Muscle of leg (tissue), 16 donors: ENCODE measurements at places on chromosomes 4 and X.

DNA sequence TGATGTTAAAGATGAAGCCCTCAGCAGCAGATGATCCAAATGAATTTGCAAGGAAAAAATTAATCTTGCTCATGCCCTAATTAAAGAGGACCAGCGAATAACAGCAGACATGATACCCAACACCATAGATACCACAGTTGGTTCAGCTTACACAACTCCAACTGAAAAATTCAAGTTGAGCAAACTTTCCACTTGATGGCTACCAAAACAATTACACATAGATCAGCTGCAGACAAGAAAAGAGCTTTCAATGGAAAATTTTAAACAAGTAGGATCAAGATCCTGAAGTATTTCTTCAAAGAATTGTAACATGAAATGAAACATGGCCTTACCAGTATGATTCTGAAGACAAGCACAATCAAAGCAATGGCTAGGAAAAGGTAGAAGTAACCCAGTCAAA lies 90.0 kb downstream of the KLHL13 start:
- no peak for DNase-seq

DNA sequence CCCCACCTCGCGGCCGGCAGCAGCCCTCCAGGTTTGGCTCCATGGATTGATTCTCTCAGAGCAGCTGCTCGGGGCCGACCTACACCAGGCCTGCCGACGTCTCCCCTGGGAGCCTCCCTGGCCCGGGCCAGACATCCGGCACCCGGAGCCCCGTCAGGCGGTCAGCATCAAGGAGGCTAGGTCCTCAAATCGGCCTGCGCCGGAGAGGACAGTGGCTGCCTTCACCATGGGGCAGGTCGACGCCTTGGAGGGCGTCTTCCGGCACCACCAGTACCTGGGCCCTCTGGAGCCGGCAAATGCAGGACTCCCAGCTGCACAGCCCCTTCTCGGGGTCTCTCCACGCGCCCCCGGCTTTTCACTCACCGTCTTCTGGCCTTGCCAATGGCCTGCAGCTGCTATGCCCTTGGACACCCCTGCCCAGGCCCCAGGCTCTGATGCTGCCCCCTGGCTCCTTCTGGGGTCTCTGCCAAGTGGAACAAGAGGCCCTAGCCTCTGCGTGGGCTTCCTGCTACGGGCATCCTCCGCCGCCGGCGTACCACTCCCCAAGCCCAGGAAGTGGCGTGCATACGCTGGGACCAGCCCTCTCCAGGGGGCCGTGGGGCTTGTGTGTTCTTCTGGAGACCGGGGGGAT lies 341.8 kb downstream of the MAGEB5 start:
- DNase-seq, result no peak

DNA sequence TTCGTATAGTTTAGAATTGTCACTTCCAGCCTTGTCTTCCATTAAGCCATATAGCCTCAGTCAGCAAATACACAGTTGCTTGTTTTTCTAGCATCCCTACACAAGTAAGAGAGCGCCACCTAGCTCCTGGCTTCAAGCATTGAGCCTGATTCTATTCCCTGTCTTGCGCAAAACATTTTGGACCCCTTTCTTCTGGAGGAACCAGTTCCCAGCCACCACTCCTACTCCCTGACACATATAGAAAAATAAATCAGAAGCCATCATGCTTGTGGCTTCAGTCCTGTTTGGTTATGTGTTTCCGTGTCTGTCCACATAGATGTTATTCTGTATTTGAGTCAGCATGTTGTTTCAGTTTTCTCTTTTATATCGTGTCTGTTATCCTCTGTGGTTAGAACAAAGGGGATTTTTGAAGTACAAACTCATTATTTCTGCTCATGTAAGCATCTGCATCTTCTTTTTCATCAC lies 59.9 kb downstream of the GK start:
- DNase-seq, result peak; percentile 52

DNA sequence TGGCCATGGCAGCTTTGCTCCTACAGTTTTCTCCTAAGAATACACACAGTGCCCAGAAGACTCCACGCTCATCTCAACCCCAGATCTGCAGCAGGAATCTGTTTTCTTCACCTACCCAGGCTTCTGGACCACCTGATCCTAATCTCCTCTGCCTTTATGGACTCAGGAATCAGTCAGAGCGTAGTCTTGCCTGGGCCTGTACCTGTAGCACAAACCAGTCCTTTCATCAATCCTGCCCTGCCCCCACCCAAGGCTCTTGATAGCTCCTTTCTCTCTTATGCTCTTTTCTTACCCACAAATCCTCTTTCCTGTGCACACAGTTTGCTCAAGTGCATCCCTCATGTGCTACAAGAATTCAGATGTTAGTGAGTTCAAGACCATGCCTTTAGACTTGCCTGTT lies 89.7 kb downstream of the ZNF718 start:
- DNase-seq, result no peak

GRCh38 chr4:12658146-12658545 lies 826.0 kb downstream of the RAB28 start:
- no peak for DNase-seq

DNA sequence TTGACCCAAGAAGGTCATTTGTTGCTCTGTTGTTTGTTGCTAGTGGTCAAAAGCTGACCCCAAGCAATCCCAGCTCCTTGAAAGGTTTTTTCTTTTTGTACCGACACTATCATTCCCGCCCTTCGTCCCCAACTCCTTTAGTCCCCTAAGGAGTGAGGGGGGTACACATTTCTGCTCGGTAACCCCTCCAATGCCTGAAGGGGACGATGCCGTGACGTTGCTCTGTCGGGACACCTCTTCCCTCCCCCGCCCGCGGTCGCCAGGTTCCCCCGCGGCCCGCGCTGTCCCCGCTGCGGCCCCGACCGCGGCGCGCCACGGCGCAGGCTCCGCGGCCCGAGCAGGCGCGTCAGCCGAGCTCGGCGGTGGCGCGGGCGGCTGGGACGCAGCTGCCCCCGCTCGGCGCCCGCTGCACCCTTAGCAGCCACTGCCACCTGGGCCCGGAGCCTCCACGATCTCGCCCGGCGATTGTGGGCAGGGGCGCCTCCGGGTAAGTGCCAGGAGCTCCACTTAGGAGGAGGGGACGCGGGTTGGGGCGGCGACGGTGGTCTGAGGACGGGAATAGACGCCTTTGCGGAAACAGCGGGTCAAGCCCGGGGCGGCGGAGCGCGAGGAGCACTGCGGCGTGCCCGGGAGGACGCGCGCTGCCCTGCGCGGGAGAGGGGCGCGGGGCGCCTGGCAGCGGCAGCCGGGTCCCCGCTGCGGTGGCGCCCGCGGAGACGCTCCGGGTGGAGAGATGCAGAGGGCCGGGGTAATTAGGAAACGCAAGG lies at the start of gene GLRB:
Gene GLRB, plus strand, starts transcription at position 340 of the 767 bp plus-strand sequence. CDS start 1,875 bp downstream, outside the sequence.
- peak; percentile 53 for DNase-seq

GRCh38 chr4:127261476-127261875 lies 371.3 kb upstream of the INTU start:
- DNase-seq, result peak; percentile 29

DNA sequence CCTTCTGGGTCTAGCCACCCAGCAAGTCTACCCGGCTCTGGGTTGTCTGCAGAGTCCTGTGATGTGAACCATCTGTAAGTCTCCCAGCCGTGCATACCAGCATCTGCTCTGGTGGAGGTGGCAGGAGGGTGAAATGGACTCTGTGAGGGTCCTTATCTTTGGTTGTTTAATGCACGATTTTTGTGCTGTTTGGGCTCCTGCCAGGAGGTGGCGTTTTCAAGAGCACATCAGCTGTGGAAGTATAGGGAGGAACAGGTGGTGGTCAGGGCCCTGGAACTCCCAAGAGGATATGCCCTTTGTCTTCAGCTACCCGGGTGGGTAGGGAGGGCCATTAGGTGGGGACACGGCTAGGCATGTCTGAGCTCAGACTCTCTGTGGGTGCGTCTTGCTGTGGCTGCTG lies 66.5 kb upstream of the ZFP42 start:
- DNase-seq, result no peak

DNA sequence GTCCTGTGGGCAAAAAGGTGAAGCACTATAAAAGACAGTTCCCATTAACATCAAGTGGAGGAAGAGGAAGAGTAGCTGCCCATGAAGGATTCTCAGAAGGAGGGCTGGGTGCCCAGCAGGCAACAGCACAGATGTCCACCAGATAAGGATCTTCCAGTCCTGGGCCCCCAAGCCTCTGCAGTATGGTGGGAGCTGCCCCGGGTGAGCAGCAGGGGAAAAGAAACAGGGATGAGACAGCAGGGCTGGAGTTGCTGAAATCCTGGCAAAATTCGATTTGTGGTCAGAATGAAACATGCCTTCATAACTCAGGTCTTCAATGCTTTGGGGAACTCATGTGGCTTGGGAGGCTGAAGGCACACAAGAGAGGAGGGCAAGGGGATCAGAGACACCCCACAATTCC lies 94.6 kb downstream of the RASL11B start:
- DNase-seq, result no peak

- DNase-seq, result no peak
These were observed 8.0 kb downstream of the OPRPN start for GRCh38 chr4:70405765-70406164.

DNA sequence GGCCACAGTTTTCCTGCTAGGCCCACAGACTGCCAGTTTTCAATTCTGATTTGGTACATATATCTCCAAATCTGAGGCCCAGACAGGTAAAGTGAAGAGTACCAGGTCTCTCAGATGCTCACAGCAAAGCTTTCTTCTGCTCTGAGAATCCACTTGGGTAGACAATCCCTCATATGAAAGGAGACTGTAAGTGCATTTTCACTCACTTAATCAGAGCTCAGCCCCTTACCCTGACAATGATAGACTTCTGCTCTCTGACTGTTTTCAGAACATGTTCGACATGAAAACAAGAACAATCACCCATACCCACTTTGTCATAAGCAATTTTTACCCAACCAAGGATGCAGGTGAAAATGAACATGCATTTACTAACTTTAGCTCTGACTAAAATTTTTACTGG lies 7.1 kb downstream of the GPRIN3 start:
- DNase-seq, result no peak

DNA sequence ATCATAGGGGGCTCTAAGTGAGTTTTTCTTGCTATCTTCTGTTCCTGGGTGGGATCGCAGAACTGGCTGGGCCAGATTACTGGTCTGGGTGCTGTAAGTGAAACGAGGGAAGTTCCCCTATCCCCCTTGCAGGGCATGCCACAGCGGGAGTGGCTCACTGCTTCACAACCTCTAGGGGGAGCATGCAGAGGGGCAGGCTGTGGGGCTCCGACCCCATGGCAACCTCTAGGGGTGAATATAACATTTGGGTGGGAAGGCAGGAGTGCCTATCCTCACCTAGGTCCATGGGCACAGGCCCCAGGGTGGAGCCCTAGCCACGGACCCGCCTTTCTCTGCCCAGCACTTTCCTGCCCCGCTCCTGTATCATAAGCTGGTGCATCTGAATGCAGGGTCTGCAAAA lies 1.7 kb upstream of the RRAGB start:
- no peak for DNase-seq

DNA sequence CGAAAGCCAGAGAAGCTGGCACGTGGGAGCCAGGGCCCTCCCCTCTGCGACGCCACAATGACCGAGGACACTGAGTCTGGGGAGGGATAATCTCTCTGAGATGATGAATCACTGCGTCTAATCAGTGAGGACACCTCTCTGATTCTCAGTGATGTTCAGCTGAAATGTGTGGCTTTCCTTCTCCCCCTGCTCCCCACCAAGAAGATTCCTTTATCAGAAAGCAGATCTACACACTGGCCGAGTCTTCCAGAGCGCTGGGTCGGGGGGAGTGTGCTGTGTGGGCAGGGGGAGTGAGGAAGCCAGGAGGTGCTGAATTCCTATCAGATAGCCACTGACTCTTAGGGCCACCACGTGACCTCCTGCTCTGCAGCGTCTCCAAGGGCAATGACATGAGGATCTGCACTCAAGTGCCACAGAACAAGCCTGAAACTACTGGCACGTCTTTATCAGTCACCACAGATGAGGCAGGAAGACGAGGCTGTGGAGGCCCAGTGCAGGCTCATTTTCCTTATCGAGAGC lies 89.2 kb downstream of the GATB start:
- DNase-seq, result no peak

DNA sequence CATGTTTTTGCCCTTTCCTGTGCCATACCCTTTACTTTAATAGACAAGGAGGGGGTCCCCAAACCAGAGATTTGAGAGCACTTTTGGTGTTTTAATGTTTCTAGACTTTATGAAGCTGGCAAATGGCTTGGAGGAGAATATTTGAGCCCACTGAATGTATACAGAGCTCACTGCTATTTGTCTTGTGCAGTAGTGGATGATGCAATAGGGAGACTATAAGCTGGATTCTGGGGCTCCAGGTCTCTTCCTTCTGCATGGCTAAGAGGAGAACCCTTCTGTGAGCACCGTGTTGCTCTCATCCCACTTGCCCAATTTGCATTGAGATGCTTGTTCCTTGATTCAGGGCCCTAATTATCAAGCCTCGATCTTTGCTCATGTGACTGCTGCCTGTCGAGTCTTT lies 8.9 kb upstream of the PUDP start:
- no peak for DNase-seq

DNA sequence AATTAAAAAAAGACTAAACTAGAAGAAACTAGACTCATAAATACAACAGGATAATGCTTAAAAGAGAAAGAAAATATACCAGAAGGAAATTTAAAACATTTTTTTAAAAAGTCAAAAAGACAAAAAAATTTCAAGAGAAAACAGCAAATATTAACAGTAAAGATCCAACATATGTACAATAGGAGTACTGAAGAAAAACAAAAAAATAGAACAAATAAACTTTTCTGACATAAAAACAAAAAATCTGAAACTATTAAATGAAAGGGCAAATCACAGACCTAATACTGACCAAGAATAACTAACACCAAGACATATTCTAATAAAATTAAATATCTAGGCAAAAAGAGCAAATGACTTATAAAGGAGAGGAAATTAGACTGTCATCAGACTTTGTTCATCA lies 11.5 kb downstream of the DNAJB14 start:
- no peak for DNase-seq

DNA sequence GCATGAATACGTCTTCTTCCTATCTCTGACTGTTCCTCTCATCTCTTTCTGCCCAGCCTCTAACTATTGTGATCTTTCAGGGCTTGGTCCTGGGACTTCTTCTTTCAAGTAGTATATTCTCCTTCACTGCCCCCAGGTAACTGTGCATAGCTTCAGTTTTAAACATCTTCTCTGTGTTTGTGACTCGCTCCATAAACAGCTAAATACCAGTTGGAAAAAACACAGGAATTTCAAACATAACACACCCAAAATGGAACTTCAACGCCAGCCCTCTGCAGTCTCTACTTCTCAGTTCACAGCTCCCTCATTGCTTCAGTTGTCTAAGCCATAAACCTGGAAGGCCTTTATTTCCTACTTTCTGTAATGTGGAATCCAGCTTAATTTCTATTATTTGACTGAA lies 16.6 kb downstream of the TRIML2 start:
- DNase-seq, result no peak

- DNase-seq, result no peak
These were observed 80.7 kb upstream of the IGFBP7 start for GRCh38 chr4:57190601-57191481.

GRCh38 chr4:43496188-43496587 lies 603.7 kb downstream of the GRXCR1 start:
- no peak for DNase-seq

GRCh38 chr4:8769645-8770517 lies 101.8 kb downstream of the HMX1 start:
- DNase-seq, result no peak
